Spinal cord (tissue), 10 donors: ENCODE measurements at places on chromosomes 12 and 14. TPM values are rescaled to one million over a fixed set of nuclear protein-coding genes. Genes with fewer than 3 reads are reported as not detected.

- no peak for DNase-seq
- no peak overlapping the region for H3K4me3 ChIP-seq
- H3K27ac ChIP-seq: no peak overlapping the region
These were observed 28.4 kb downstream of the NFYB start for GRCh38 chr12:104109446-104110271.

- no peaks in the 10 kb centered on the region for H3K36me3 ChIP-seq
- no peak for DNase-seq
- no peak overlapping the region for H3K27ac ChIP-seq
These were observed 472.0 kb downstream of the TMTC2 start for GRCh38 chr12:83158613-83159207.

GRCh38 chr12:99709619-99710018 is 62.1 kb downstream of the GARIN6 start:
- H3K4me1 ChIP-seq: no peaks in the 10 kb centered on the region
- H3K27ac ChIP-seq: no peak overlapping the region
- H3K36me3 ChIP-seq: no peaks in the 10 kb centered on the region
- no peaks in the 10 kb centered on the region for H3K27me3 ChIP-seq

Gene CLBA1
- 18.1 TPM for total RNA-seq

Gene ARHGAP5
- total RNA-seq: 185 TPM

DNA sequence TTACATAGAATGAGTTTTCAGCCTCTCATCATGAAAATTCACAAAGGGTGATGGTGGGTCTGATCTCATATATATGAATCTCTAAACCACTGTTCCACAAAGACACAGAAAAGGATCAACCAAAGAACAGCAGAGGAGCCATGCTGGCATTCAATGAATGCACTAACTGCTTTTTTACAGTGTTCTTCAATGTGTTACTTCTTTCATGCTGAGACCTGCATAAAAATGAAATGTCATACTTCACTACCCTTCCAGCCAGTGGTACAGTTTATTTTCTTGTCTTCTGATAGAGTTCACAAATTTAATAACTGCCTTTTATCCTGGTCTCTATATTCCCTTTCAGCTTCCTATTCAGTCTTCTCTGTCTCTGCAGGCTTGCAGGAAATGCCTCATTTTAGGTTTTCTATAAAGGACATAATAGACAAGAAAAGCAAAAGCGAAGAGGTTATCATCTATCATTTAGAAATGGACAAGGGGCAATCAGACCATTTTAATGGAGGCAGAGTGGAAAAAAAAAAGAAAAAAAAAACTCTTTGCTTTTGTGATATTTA is 836.7 kb upstream of the FOXG1 start:
- no peak overlapping the region for H3K4me3 ChIP-seq
- DNase-seq: peak; percentile 64
- H3K36me3 ChIP-seq: no peaks in the 10 kb centered on the region

DNA sequence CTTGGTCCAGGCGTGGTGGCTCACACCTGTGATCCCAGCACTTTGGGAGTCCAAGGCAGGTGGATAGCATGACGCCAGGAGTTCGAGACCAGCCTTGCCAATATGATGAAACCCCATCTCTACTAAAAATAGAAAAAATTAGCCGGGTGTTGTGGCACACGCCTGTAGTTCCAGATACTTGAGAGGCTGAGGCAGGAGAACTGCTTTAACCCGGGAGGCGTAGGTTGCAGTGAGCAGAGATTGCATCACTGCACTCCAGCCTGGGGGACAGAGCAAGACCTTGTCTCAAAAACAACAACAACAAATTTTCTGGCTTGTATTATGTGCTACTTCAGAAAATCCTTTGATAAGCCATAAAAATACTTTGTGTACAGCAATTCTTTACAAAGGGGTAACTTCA is 41.1 kb downstream of the LARP4 start:
- H3K4me3 ChIP-seq: no peak overlapping the region
- H3K4me1 ChIP-seq: no peaks in the 10 kb centered on the region
- DNase-seq: no peak
- H3K36me3 ChIP-seq: peaks cover 21% of the 10 kb centered on the region
- no peaks in the 10 kb centered on the region for H3K27me3 ChIP-seq

- H3K27me3 ChIP-seq: no peaks in the 10 kb centered on the region
- H3K36me3 ChIP-seq: no peaks in the 10 kb centered on the region
- H3K4me3 ChIP-seq: no peak overlapping the region
- no peaks in the 10 kb centered on the region for H3K4me1 ChIP-seq
- DNase-seq: no peak
- no peak overlapping the region for H3K27ac ChIP-seq
These were observed 31.9 kb downstream of the CACNA2D4 start for GRCh38 chr12:1886396-1887008.

DNA sequence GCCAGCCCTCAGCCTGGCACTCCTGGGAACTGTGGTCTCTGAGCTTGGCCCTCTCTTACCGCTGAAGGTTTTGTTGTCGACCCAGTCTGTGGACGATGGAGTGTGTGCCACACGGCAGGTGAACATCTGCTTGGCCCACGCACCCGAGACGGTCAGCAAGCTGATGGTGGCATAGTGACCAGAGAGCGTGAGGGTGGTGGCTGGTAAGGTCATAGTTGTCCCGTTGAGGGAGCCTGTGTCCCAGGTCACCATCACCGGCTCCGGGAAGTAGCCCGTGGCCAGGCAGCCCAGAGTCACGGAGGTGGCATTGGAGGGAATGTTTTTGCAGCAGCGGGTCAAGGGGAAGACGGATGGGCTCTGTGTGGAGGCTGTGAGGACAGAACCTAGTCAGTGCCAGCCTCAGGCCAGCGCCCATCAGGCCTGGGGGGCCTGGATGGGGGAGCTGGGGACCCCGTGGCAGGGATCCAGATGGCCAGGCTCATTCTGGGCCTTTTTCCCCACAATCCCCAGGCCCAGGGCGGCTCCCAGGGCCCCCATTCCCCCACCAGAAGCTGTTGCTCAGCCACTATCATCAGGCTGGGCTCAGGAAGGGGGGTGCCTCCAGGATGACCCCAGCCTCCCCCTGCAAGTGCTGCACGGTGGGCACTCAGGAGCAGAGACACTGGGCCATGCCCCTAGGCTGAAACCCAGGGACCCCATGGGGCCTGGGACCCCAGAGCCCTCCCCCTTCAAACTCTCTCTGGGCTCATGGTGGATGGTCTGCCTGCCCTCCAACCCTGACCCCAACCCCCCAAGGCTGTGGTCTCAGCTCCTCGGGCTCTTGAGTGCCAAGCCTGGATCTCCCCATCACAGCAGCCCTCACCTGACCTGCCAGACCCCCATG is 75.2 kb downstream of the TMEM121 start:
- DNase-seq: no peak
- H3K36me3 ChIP-seq: no peaks in the 10 kb centered on the region
- no peak overlapping the region for H3K4me3 ChIP-seq

GRCh38 chr12:112005419-112006395 is 7.3 kb downstream of the TMEM116 start:
- no peaks in the 10 kb centered on the region for H3K27me3 ChIP-seq
- peaks cover 1% of the 10 kb centered on the region for H3K4me1 ChIP-seq

Gene CCDC177
- 2.4 TPM for total RNA-seq

GRCh38 chr12:52029685-52030084 is 21.6 kb upstream of the NR4A1 start:
- no peaks in the 10 kb centered on the region for H3K36me3 ChIP-seq
- H3K27ac ChIP-seq: peak overlapping the region; percentile 67
- peaks cover 56% of the 10 kb centered on the region for H3K4me1 ChIP-seq
- no peak for DNase-seq
- H3K4me3 ChIP-seq: no peak overlapping the region

Gene POLE2
- 20.1 TPM for total RNA-seq

- H3K27ac ChIP-seq: peak overlapping the region; percentile 97
- peak overlapping the region; percentile 92 for H3K4me3 ChIP-seq
- H3K27me3 ChIP-seq: no peaks in the 10 kb centered on the region
- DNase-seq: no peak
- H3K4me1 ChIP-seq: peaks cover 10% of the 10 kb centered on the region
These were observed 570 bp downstream of the DMAC2L start for GRCh38 chr14:50312734-50313054.

DNA sequence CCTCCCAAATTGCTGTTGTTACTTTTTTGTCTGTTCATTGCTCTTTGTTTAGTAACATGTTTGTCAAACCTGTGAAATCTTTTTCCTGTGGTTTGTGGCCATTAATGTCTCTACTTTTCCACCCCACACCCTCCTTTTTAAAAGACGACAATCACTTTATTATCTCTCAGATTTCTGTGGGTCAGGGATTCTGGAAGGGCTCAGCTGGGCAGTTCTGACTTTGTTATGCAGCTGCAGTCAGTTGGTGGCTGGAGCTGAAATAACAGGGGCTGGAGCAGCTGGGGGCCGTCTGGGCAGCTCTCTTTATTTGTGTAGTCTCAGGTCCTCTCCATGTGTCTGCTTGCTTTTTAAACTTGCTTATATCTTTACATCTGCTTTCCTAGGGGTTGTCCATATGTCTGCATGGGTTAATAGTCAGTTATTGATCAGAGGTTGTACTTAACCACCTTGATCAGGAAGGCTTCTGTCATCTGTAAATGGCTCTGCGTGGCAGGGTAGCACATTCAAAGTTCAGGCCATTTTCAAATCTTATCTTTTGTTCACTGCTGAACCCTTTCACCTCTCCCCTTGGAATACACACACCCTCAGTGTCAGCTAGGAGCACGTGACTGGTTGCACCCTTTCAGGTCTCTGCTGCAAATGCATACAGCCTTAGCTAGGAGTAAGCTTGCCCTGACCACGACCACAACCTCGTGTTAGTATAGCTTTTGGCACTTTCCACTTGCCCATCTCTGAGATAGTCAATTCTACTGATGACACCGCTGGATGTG is 27.9 kb downstream of the BORCS5 start:
- H3K4me1 ChIP-seq: peaks cover 3% of the 10 kb centered on the region
- H3K27ac ChIP-seq: no peak overlapping the region
- H3K27me3 ChIP-seq: no peaks in the 10 kb centered on the region
- H3K4me3 ChIP-seq: no peak overlapping the region
- DNase-seq: no peak

DNA sequence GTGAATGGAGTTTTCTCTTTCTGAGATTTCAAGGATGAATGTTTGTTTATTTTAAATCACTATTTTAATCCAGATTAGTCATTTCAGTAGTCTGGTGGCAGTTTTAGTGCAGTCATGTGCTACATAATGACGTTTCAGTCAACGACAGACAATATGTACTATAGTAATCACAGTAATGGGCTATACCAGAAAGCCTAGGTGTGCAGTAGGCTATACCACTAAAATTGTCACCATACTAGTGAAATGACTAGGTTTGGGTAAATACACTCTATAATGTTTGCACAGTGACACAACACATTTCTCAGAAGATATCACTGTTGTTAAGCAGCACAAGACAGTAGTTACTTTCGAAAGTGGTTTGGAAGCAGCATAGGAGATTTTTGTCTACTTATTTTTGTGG is 203.1 kb downstream of the ETNK1 start:
- H3K27ac ChIP-seq: no peak overlapping the region
- H3K4me1 ChIP-seq: no peaks in the 10 kb centered on the region
- H3K27me3 ChIP-seq: no peaks in the 10 kb centered on the region
- DNase-seq: no peak
- H3K36me3 ChIP-seq: no peaks in the 10 kb centered on the region
- no peak overlapping the region for H3K4me3 ChIP-seq

Gene OR6S1
- total RNA-seq: not detected

Gene ASB2
- 0.50 TPM for total RNA-seq

GRCh38 chr14:96614481-96614881 is 112.3 kb downstream of the PAPOLA start:
- H3K36me3 ChIP-seq: no peaks in the 10 kb centered on the region
- no peak overlapping the region for H3K4me3 ChIP-seq
- H3K27me3 ChIP-seq: peaks cover 2% of the 10 kb centered on the region
- DNase-seq: no peak
- H3K27ac ChIP-seq: no peak overlapping the region

DNA sequence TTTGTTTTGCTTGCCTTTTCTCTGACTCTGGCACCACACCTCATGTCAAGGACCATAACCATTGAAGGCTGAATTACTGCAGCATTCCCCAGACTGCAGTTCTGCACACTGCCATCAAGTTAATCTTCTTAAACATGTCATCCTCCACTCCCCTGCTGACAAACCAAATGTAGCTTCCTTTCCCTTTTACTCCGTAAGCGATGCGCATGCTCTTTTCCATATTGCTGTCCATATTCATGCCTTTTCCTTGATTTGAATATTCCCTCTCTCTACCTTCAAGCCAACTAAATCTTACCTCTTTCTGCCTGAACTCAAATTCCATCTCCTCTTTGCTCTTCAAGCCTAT is 13.6 kb downstream of the GPX2 start:
- no peaks in the 10 kb centered on the region for H3K4me1 ChIP-seq
- peaks cover 11% of the 10 kb centered on the region for H3K36me3 ChIP-seq
- no peak overlapping the region for H3K27ac ChIP-seq

- H3K4me3 ChIP-seq: no peak overlapping the region
- no peaks in the 10 kb centered on the region for H3K27me3 ChIP-seq
- no peak for DNase-seq
- peaks cover 3% of the 10 kb centered on the region for H3K4me1 ChIP-seq
- no peak overlapping the region for H3K27ac ChIP-seq
These were observed 140.5 kb downstream of the FOXN3 start for GRCh38 chr14:89276424-89276975.

- no peak for DNase-seq
- H3K27me3 ChIP-seq: no peaks in the 10 kb centered on the region
- no peaks in the 10 kb centered on the region for H3K4me1 ChIP-seq
- H3K36me3 ChIP-seq: no peaks in the 10 kb centered on the region
These were observed 67.0 kb upstream of the CCDC198 start for GRCh38 chr14:57560681-57561080.

- no peaks in the 10 kb centered on the region for H3K27me3 ChIP-seq
- no peak overlapping the region for H3K4me3 ChIP-seq
- no peak for DNase-seq
- H3K4me1 ChIP-seq: no peaks in the 10 kb centered on the region
These were observed 490.1 kb downstream of the PCNX1 start for GRCh38 chr14:71397371-71397770.

DNA sequence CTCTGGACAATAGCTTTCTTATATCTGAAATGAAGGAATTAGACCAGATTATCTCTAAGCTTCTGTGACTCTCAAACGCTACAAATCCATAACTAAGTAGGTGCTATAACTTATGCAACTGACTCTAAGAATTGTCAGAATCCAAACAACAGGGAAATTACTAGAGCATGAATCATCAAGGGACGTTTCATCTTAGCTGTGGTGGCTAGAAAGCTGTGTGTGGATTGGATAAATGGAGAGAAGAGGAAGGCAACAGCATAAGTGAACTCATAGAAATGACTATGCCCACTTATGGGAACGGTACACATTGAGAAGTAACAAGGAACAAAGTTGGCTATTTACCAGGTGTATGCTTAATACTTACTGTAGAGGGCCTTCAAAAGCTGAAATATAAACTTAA is 96.0 kb upstream of the NEDD1 start:
- DNase-seq: no peak
- no peaks in the 10 kb centered on the region for H3K36me3 ChIP-seq
- no peaks in the 10 kb centered on the region for H3K4me1 ChIP-seq
- H3K4me3 ChIP-seq: no peak overlapping the region
- H3K27ac ChIP-seq: no peak overlapping the region
- no peaks in the 10 kb centered on the region for H3K27me3 ChIP-seq

DNA sequence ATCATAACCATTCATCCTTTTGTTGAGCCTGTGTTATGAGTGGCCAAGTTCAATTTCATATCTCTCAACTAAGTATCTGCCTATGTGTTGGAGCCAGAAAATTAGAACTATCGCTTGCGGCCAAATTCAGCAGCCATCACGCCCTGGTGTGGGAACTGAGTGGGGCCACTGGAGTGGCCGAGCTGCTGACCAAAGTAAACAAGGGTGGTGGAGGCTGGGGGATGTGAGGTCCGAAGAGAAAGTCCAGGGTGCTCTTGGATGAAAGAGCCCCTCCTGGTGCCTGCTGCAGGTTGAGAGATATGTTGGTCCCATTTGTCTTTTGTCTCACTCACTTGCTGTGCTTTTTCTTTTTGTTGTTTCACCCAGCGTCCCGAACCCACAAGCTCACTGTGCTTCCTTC is 14.9 kb downstream of the ADGRD1 start:
- H3K36me3 ChIP-seq: no peaks in the 10 kb centered on the region
- H3K4me3 ChIP-seq: no peak overlapping the region

Gene CCDC184
- 15.3 TPM for total RNA-seq
